GM23248 (cell line): ENCODE measurements at places on chromosomes 7 and 10. TPM values are rescaled to one million over a fixed set of nuclear protein-coding genes. Genes with fewer than 3 reads are reported as not detected.

ACSL5 gene
- total RNA-seq = 1.8 and 3.2 TPM in 2 replicates

TMEM196 gene
- not detected in 2 replicates for total RNA-seq

FOXP2 gene
- 1.3 and 5.0 TPM in 2 replicates for total RNA-seq

FAM25A gene
- total RNA-seq = not detected in 2 replicates

TPST1 gene
- 46.0 and 54.1 TPM in 2 replicates for total RNA-seq

GHRHR gene
- not detected in 2 replicates for total RNA-seq
